ENCODE measurements at places on chromosomes 12 and 14.

DNA sequence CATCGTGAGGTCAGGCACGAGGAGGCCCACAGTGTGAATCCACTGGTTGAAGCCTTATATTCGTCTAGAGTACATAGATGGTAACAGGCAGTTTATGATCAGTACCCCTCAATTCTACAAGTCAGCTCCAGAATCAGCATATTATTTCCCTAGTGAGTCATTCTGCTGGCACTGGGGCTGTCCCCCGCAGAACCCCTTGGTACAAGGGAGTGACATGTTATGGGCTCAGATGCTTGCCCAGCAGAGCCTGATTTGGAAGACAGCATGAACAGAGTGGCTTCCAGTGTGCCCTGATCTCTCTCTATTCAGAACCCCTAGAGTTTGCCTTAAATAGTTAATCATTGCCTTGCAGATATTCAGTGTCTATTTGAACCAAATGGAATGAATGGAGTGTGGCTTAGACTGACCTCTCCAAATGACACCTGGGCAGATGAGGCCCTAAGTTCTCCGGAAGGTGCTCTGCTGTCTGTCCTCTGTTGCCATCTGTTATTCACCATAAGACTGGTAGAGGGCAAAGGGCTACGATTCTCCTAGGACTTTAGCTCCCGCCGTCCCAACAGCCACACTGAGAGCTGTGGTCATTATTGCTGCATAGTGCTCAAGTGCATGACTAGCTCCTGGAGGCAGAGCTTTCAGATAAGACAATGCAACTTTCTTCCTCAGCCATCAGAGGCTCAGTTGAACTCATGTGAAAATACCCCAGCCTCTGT, 41.1 kb downstream of the CACNA2D4 start:
- DNase-seq: no peak

GRCh38 chr14:76413962-76414600, 38.1 kb downstream of the ESRRB start:
- DNase-seq: no peak

DNA sequence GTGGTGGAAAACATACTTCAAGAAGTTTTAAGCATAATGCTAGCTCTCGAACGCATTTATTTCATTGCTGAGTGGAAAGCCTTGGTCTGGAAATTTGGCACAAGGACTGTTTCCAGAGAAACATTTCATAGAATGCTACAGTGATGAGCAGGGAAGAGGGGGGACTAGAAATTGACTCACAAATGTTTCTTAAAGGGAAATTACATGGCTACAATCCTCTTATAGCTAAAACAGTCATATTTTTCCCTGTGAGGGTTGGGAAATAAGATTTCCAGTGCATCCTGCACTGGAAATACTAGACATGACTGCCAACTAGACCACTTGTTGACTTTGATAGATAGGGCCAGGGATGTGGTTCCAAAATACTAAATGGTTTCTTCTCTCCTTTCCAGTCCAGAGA, 197.3 kb upstream of the RGS6 start:
- no peak for DNase-seq

DNA sequence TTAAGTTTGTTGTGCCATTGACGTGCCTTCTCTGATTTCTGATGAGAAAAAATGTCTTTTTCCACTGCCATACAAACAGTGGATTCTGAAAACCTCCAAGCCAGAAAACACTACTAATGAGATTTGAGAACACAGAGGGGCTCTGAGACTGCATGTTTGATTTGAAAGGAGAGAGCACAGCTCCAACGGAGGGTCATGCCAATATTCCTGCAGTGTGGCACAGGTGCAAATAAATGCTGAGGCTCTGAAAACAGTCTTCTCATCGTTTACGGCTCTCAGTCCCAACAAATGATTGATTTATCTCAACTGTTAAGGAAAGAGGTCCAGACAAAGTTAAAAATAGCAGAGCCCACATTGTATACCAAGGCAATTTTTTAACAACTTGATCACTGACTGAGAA, 128.7 kb downstream of the KCNH5 start:
- no peak for DNase-seq

- no peak for DNase-seq
Observed at GRCh38 chr14:67357186-67357968, 2.2 kb downstream of the ATP6V1D start.

DNA sequence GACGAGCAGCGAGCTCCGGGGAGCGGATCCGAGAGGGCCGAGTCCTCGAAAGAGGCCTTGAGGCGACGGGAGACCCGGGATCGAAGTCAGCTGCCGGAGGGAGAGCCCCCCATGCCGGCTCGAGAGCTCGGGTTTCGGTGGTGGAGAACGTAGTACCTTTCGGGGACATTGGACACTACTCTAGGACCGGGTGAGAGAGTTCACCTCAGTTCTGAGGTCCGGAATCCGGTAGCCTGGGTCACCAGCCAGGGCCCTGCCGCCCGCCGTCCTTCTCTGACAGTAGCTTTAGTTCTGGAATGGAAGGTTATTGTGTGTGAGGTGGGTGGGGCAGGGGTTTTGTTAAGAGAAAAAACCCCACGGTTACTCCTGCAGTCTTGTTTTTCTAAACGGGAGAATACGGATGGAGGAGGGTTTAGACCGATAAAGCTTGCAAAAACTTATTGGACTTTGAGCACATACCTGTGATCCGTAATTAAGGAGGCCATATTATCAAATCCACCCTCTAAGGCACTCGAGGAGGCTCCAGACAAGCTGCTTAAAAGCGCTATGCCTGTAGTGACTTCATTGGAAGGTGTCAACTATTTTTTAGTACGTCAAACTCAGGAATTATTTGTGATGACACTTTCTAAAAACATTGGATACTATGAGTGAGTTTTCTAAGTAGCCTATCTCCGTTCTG, 765 bp downstream of the SCYL2 start:
- DNase-seq: no peak

DNA sequence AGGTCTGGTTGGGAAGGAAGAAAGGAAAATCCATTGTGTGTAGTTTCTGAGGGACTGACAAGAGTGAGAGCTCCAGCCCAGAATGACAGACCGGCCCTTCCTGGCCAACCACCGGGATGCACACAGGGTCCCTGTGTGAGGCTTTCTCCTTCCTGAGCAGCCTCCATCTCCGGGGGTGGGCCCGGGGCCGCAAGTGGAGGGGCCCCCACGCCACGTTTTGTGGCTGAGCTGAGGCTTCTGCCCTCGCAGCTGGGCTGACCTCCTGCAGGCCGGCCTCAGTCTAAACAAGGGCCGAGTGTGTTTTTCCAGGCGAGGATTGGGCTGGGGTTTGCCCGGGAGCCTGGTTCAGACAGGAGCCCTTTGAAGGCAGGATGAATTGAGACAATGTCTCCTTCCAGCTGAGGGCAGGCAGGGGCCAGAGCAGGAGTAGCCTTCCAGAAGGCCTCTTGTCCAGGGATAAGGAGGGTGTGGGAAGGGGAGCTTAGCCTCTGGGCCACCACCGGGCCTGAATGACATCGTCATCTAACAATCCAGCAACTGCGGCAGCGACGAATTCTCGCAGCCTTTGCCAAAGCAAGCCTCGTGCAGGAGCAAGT, 96.5 kb upstream of the NCOR2 start:
- DNase-seq: no peak

- DNase-seq: no peak
Observed at GRCh38 chr14:51277753-51278415, 37.8 kb downstream of the TMX1 start.

GRCh38 chr14:23578560-23579310, at the start of gene JPH4:
TSS of gene JPH4 (minus strand) at chr14:23578790. CDS start at chr14:23577453, 1,337 bp downstream.
- DNase-seq: no peak

- DNase-seq: no peak
Observed at GRCh38 chr12:111149299-111149698, 219.6 kb downstream of the PHETA1 start.

GRCh38 chr12:47131011-47131410, 51.3 kb upstream of the AMIGO2 start:
- DNase-seq: no peak

GRCh38 chr12:91778091-91778832, 367.4 kb downstream of the BTG1 start:
- DNase-seq: no peak

DNA sequence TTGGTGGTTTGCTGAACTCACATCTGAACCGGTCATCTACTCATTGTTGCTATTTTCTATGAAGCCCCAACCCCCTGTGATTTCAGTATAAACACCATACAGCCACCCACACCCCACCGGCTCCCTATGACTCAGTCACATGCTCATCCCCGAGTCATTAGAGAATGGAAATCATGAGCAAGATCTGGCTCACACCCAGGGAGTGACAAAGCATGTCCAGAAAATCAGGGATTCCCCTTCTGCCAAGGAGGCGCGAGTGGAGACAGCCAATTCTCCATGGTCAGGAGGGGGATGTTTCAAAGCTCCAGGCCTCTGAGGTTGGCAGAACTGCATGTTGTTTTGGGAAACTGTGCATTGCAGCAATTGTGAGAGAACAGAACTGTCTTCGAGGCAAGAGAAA, 657.5 kb upstream of the TBX3 start:
- DNase-seq: no peak

GRCh38 chr14:57785058-57785457, 80.8 kb downstream of the SLC35F4 start:
- no peak for DNase-seq

GRCh38 chr14:61174987-61175386, 106.2 kb downstream of the TMEM30B start:
- no peak for DNase-seq

- no peak for DNase-seq
Observed at GRCh38 chr12:65568517-65568916, 255.8 kb upstream of the HMGA2 start.

- DNase-seq: no peak
Observed at GRCh38 chr12:71551529-71551928, 111.9 kb downstream of the LGR5 start.

- no peak for DNase-seq
Observed at GRCh38 chr14:61568572-61569011, 126.7 kb upstream of the HIF1A start.
